ENCODE measurements at places on chromosomes 1 and 21. TPM values are rescaled to one million over a fixed set of nuclear protein-coding genes. Genes with fewer than 3 reads are reported as not detected.

BSND gene
- polyA plus RNA-seq, result not detected

- DNase-seq, result no peak
Measured at GRCh38 chr21:31730712-31731055, 1.2 kb downstream of the SCAF4 start.

PGLYRP4 gene
- polyA plus RNA-seq, result 0.51 TPM

GRCh38 chr1:103058391-103058790, 49.9 kb downstream of the COL11A1 start:
- DNase-seq, result no peak

KIAA1614 gene
- polyA plus RNA-seq, result 0.27 TPM

- no peak for DNase-seq
Measured at GRCh38 chr1:110857964-110858948, 14.7 kb upstream of the CD53 start.

DNA sequence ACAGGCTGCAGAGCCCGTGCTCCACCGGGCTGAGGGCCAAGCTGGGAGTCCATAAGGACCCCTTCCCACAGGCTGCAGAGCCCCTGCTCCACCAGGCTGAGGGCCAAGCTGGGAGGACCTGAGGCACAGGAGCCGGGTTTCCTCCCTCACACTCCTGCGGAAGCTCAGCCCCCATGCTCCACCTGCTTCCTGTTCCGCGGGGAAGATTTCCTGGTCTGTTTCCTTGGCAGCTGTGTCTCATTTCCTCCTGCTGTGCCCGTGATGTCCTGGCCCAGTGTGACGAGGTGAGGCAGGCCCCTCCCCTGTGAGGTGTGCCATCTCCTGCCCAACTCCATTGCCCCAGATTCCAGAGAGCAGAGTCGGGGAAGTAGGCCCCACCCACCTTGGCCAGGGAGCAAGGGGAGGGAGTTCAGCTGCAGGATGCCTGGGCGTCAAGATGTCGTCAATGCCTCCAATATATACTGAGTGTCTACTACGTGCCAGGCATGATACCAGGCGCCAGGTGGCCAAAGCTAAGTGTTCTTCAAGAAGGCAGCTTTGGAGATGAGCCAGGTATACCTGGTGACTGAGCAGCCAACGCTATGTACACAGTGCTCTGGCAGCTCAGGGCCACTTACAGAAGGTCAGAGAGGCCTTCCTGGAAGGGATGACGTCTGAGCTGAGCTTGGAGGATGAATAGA, 58.8 kb downstream of the NAV1 start:
- DNase-seq, result no peak

- no peak for DNase-seq
Measured at GRCh38 chr1:87515781-87516180, 187.1 kb downstream of the LMO4 start.

GRCh38 chr1:54937469-54937868, 43.0 kb upstream of the TMEM61 start:
- DNase-seq, result no peak

MPL gene
- not detected for polyA plus RNA-seq

TMEM52 gene
- 0.24 TPM for polyA plus RNA-seq

DNA sequence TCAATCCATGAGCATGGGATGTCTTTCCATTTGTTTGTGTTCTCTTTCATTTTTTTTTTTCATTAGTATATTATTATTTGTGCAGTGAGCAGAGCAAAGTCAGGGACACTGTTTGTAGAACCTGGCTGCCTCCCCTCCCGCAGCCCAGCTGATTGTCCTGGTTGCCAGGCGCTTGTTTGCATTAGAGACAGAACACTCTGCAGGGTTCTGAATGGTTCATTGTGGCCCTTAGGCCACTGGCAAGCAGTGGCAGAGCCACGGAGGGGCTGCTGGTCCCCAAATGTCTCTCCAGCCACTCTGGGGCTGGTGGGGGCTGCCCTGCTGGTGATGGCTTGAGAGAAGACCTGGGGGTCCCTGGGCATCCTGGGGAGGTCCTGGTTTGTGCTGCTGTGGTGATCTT, 29.0 kb downstream of the ETS2 start:
- DNase-seq, result no peak

GRCh38 chr1:201260236-201260590, 23.1 kb upstream of the PKP1 start:
- DNase-seq, result no peak

HTR6 gene
- 1.2 TPM for polyA plus RNA-seq

PIK3C2B gene
- polyA plus RNA-seq, result 4.8 TPM

GRCh38 chr1:229070168-229070567, 200.7 kb upstream of the RAB4A start:
- DNase-seq, result no peak

DNA sequence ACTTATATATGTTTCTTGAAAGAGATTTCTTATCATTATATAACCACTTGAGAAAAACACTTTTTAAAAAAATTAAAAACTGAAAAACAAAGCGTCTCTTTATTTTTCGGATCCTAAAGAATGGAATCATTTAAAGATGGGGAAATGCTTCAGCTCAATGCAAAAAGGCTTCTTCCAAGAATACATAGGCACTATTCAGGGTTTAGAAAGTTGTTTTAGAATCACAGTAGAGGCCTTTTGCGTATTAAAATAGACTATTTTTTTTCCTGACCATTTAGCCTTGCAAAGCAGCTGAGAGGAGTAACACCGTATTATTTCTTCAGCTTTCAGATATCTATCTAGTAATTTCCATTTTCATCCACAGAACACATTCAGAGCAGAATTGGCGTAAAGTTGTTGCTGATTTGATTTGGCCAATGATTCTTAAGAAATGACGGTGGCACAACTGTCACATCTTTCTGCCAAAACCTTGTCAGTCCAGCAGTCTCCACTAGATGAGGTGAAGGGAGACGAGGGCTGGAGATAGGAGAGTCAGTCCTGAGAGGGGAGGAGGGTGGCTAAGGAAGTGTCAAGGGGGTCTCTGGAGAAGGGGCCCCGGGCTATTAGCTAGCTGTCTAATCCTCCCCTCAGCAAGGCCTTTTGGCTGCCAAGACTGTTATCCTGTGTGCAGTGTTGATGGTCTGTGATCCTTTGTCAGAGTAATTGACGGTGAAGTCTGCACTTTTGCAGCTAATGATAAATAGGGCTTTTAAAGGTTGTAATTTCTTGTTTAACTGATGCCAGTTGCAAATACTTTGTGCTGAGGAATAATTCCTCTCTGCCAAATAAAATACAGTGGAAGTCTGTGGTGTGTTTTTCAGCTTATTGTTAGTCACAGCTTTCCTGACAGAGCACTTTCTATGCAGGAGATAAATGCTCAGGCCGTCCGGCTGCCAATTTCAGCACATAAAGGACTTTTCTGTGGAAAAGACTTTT, 34.7 kb downstream of the PRRX1 start:
- no peak for DNase-seq

SLC44A3 gene
- polyA plus RNA-seq, result not detected

GRCh38 chr1:191176131-191176530, 698.5 kb upstream of the BRINP3 start:
- DNase-seq, result no peak

DNA sequence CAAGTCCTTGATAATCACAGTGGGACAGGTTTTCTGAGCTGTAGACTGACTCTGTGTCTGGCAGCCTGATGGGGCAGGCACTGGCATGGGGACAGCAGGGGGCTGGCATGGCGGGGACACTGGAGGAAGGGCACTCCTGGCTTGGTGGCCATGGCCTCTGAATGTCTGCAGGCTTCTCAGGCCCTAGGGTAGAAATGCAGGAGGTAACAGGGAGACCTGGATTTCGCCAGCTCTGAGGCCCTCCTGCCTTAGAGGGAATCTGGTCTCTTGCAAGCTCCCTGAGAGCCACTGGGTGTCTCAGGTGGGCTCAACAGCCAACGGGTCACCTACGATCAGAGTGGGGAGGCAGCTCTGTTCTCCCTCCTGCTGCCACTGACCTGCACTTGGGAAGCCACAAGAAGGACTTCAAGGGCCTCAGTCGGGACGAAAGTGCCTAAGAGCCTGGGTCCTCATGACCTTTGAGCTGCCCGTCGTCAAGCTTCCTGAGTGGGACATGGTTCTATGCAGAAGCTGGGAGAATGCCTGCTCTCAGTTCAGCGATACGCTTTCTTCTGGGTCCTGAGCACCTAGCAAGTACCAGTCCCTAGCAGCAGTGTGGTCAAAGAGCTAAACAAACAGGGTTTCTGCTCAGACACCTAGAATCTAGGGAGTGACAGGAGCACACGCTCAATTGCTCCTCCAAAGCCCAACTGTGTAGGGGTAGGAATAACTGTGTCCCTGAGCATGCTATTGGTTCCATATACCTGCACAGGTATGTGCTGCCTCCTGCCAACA, 569.0 kb downstream of the PTPRU start:
- DNase-seq, result no peak

DNA sequence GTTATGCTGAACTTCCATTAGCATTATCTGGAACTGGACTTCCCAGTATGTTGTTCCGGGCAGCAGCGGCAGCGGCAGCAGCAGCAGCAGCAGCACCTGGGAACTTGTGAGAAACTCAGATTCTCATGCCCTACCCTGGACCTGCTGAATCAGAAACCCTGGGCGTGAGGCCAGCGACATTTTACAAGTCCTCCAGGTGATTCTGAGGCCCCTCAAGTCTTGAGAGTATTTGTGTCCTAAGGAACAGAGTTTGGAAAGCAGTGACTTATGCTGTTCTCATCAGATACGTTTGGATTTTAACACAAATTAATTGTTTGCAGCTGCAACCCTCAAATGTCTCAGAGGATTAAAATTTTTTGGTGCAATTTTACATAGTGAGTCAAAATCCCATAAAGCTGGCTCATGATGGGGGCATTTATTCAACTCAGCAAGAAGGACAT, 157.2 kb upstream of the KAZN start:
- DNase-seq, result no peak

GRCh38 chr1:14543191-14543840, 55.2 kb upstream of the KAZN start:
- DNase-seq, result no peak

GRCh38 chr1:52919051-52919722, 2.4 kb downstream of the ECHDC2 start:
- DNase-seq, result no peak

DNA sequence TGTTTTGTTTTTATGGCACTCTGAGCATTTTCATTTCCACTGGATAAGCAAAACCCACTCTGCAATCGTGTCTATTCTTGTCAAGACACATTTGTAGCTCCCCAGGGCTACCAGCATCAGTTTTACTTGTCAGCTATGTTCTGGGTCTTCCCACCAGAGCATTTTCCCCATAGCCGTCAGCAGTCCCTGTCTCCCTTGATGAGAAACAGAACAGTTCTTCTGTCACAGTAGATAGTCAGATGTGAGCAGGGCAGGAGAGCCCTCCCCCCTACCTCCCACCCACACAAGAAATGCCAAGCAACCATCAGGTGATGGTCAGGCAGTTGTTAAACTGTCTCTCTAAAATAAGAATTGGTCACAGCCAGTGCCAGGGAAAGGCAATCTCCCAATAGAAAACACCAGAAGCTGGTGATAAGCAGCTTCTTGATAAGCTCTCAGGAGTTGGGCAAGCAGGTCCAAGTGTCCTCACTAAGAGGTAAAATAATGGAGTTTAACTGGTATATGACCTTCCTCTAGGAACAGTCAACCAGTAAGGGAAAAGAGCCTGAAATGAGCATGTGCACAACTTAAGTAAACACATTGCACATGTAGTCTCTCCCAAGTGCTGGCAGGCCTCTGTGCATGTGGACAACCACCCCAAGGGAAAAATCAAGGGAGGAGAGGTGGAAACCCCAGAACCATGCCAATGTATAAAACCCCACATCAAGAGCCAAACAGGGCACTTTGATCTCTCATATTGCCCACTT, 208.2 kb downstream of the S1PR1 start:
- DNase-seq, result no peak

DNA sequence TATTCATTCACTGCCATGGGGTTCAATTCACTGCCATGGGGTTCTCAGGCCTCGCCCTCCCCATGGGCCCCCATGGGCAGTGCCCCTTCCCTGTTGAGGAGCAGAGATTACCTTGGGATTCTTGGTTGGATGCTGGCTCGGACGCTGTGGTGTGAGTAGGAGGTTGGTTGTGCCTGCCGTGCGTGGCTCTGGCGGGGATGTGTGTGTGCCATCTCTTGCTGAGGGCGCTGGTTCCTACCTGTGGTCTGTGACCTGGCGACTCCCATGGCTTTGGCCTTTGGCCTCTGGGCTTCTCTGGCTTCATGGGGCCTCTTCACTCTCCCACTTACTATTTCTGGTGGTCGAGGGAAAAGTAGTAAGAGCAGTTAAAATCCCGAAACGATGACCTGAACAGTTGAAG, 42.1 kb downstream of the PCNT start:
- no peak for DNase-seq

- DNase-seq, result no peak
Measured at GRCh38 chr1:243268751-243269460, 13.1 kb downstream of the SDCCAG8 start.

FAM151A gene
- polyA plus RNA-seq, result not detected

RAB42 gene
- 0.28 TPM for polyA plus RNA-seq

DNA sequence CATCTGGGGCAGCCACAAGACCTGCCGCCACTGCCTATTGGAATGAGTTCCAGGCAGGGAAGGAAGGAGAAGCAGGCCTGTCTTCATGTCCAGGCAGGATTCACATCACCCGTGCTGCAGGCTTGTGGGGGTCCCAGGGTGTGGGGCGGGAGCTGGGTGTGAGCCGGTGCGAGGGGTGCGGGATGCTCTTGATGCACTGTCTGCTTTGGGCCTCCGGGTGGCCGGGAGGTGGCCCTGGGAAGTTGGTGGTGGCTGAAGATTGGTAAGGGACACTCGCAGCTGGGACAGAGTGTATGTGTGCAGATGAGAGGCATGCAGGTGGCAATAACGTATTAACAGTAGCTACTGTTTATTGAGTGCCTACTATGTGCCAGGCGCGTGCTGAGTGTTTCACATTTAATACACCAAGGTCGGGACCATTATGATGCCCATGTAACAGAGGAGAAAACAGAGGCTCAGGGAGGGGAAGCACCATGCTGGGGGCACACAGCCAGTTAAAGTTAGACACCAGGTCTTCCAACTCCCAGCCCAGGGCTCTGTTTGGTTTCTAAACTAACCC, 3.3 kb downstream of the CROCC start:
- no peak for DNase-seq

- DNase-seq, result no peak
Measured at GRCh38 chr1:237124856-237125462, 83.0 kb downstream of the RYR2 start.

ASCL5 gene
- polyA plus RNA-seq, result not detected

TNFRSF1B gene
- 42.1 TPM for polyA plus RNA-seq

DNA sequence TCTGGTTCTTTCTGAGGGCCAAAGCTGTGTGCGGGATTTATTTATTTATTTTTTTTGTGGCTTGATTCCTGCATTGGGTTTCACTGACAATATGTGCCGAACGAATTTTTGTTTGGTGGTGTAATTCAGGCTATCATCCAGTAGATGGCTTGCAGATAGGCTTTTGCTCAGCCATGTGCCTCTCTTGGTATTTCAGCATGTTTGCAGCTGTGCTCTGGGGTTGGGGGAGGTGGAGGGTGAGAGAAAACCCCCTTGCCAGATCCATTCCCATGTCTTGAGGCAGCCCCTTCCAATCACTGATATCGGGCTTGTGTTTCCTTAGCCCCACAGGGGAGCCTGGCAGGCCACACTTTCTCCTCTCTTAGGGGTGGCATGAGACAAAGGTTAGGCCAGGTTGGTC, 302.4 kb downstream of the PTGER3 start:
- no peak for DNase-seq

All from GM12878 (cell line).